ENCODE measurements at places on chromosomes 3 and 15.

GRCh38 chr3:102148598-102149337, 286.0 kb upstream of the ZPLD1 start:
- DNase-seq = no peak

DNA sequence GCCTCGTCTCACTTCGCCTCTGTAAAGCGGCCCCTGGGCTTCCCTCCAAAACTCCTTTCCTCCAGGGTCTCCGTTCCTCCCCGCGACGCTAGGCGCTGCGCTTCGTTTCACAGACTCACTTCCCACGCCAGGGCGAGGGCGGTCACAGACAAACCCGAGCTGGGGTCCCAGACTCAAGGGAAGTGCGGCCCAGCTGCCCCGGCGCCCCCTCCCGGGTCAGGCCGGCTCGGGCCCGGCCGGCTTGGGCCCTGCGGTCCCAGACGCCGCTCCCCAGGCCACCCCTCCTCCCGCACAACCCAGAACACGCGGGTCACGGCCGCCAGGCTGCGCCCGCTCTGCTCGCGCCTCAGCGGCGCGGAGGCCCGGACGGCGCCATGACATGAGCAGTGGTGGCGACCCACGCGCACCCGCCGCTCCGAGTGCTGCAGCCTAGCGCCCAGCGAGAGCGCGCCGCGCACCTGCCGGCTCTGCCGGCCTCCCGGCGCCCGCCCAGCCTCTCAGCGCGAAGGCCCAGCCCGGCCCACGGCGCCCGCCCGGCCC, 547 bp downstream of the NUP210 start:
- DNase-seq = no peak

GRCh38 chr15:46786590-46787285, 930.6 kb upstream of the SEMA6D start:
- no peak for DNase-seq

- DNase-seq = no peak
Measured at GRCh38 chr3:43128464-43128863, 22.6 kb upstream of the POMGNT2 start.

DNA sequence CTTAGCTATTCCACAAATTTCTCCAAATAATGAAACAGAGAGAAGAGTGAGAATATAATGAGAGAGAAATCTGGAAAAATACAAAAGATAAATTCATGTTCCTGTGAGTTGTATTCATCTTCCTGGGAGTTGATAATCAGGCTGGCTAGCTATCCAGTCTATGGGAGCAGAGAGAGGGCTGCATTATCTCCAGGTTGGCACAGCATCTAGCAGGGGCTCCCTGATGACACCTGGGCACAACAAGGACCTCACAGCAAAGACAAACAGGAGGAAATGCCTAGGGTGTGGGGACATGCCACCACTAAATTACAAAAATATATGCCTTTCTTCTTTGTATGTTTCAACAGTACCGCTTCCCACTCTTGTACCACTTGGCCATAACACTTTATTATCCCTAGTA, 1.9 kb downstream of the EHD4 start:
- no peak for DNase-seq

- DNase-seq = no peak
Measured at GRCh38 chr15:57646087-57646486, 54.4 kb downstream of the MYZAP start.

GRCh38 chr3:72295962-72296450, 511.1 kb upstream of the PROK2 start:
- no peak for DNase-seq

- DNase-seq = no peak
Measured at GRCh38 chr3:121924734-121925133, 30.5 kb downstream of the SLC15A2 start.

- no peak for DNase-seq
Measured at GRCh38 chr3:117005274-117005673, 295.7 kb downstream of the TUSC7 start.

- DNase-seq = no peak
Measured at GRCh38 chr3:148925845-148926244, 60.7 kb downstream of the CPA3 start.

GRCh38 chr15:29452881-29453731, 183.5 kb upstream of the NSMCE3 start:
- no peak for DNase-seq

DNA sequence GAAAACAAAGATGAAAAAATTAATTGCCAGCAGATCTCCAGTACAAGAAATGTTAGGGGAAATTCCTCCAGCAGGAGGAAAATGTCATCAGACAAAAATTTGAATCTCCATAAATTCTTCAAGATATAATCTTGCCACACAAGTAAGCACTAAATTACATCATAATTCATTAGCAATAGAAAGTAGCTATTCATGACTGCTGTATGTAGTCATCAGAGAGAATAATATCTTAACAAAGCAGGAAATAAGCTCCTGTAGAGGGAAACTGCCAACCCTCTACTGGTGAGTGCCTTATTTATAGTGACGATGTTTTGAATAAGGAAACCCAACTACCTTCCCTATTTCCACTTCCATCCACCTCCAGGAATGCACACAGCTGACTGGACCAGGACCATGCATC, 15.8 kb upstream of the SLC27A2 start:
- no peak for DNase-seq

- DNase-seq = no peak
Measured at GRCh38 chr15:69253156-69253555, 45.6 kb upstream of the PAQR5 start.

DNA sequence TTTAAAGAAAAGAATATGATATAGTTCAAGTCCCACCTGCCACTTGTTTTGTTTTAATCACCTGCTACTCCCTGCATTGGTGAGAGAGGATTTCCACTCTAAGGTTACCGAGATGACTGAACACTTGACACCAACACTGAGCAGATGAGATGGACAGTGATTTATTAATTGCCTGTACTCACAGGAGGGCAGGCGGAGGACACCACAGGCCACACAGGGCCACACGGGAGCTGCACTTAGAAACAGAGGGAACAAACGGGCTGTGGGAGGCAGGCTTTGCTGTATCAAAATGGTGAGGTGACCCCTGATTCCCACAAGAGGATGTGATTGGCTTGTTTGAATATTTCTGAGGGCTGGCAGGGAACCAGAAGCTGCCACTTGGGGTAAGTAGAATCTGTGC, 10.8 kb downstream of the MINAR1 start:
- no peak for DNase-seq

DNA sequence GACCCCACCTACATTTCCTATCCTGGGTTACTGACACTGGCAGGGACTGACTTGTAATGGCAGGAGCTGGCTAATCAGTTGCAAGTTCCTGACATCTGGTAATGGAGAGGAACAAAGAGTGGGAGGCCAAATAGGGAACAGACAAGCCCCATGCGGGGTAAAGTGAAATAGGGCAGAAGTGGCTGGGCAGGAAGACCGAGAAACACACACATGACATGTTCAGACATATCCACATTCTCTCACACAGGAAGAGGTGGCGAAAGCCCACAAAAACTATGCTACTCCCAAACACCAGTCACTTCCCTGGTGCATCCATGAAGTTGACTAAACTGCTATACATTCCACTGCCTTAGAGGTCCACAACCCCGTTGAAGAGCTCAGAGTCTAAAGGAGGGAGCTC, 394.1 kb upstream of the TBL1XR1 start:
- no peak for DNase-seq

DNA sequence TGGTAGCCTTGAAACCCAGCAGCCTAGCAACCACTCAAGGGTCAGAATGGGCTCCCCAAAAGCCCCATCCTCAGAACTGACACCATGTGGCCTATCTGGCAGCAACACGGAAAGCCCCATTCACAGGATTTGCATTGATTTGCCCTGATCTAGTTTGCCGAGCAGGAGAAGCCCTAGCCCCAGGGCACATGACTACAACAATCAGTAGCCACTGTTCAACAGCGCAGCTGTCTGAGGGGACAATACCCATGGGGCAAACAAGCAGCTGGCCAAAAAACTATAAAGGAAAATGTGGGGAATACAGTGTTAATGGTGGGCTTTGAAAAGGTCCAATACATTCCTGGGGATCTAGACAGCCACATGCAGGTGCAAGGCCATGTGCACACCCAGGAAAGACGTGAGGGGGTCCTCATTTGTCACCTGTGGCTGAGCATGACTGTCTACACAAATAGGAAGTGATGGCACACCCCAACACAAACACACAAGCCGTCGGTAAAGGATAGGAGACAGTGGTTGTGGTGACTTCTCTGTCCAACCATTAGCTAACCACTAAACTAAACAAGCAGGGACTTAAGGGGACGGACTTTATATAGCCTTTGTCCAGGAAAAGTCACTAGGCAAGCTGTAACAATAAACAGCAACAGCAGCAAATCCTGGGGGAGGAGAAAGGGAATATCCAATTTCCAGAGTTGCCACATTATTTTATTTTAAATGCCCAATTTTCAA, 113.7 kb downstream of the LRIG1 start:
- no peak for DNase-seq

DNA sequence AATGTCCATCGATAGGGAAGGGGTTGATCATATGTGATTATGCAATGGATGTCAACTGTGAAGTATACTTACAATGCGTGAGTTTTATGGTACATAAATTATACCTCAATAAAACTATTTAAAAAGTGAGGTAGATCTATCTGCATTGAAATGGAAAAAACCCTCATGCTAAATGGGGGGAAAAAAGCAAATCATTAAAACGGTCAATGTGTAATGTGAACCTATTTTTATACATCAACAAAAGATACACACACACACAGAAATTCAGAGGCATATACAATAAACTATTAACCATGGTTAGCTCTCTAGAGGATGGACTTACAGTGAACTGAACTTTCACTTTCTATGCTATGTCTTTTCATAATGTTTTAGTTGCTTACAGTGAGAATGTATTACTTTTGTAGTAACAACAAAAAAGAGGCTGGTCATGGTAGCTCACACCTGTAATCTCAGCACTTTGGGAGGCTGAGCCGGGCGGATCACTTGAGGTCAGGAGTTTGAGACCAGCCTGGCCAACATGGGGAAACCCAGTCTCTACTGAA, 23.1 kb downstream of the STIMATE start:
- no peak for DNase-seq

DNA sequence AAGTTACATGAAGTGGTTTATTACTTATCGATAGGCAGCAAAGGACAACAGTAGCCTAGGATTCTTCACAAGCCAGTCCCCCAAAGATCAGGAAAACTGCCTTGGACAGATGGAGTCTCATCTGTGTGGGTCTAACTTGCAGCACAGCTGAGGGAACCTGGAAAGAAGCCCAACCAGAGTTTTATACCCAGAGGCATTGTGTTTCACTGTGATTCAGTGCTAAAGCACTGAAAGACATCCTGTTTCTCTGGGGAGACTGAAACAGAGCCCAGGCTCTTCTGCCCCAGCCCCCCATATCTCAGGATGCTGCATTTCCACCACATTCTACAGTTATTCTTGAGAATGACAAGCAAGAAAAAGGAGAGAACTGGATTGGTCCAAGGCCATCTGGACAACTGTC, 48.2 kb upstream of the PYDC2 start:
- DNase-seq = no peak
